Ovary (tissue), 10 donors: ENCODE measurements at places on chromosomes 1 and 21.

DNA sequence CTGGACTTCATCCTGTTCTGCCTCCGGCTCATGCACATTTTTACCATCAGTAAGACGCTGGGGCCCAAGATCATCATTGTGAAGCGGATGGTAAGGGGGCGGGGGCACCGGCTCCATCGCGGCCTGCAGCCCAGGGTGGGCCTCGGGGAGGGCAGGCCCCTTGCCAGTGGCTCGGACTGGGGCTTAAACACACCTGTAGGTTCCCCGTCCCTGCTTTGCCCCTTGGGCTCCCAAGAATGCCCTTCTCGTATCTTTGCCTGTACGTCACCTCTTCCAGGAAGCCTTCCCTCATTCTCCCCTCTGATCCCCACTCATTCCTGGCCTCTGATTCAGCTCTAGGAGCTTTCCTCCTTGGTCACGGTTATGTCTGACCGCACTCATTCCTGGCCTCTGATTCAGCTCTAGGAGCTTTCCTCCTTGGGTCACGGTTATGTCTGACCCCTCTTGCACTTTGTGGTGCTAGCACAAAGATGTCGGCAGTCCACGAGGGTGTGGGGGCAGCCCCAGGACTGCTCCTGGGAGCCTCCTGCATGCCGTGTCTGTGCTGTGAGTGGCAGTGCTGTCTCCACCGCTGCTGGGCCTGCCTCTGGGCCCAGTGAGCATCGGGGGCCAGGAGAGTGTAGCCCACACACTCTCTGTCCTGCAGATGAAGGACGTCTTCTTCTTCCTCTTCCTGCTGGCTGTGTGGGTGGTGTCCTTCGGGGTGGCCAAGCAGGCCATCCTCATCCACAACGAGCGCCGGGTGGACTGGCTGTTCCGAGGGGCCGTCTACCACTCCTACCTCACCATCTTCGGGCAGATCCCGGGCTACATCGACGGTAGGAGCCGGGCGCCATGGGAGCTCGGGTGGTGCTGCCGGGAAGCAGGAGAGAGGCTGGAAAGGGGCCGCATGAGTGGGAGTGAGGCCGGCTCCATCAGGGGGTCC, 49.1 kb upstream of the LRRC3 start:
- no peak for DNase-seq

DNA sequence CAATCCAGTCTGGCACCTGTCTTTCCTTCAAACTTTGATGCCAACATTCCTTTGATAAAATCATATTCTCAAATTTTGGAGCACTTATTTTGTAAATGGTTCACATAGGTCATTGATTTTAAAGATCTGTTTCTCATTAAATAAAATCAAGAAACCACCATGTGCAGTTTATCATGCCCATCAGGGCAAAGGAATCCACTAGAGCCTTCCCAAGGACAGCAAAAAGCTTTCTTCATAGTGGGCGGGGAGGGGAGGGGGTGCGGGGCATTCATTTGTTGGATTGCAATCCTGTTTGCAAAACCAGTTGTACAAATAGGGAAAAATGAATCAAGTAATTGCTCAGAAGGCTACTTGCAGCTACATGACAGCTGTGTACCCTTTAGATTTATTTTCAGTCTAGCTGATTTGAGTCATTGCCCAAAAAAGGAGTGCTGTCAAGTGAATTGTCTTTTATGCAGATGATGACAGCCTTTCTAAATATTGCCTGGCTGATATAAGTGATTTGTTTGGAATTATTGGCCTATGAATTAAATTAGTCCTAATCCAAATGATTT, 23.0 kb downstream of the LRRC8B start:
- DNase-seq = no peak

GRCh38 chr1:183675381-183675780, 22.3 kb upstream of the APOBEC4 start:
- no peak for DNase-seq

DNA sequence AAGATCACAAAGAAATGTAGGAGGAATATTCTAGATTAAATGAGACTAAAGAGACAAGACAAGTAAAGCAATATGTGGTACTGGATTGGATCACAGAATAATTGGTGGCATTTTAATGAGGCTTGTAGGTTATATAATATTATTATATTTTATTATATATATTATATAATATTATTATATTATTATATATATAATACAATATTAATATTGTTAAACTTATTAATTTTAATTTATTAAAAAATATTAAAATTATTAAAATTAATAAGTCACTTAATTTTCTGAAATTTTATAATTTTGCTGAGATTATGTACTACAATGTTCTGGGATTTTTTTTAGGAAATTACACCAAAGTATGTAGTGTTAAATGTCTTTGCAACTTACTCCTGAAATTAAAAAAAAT, 311.9 kb downstream of the COL11A1 start:
- no peak for DNase-seq

DNA sequence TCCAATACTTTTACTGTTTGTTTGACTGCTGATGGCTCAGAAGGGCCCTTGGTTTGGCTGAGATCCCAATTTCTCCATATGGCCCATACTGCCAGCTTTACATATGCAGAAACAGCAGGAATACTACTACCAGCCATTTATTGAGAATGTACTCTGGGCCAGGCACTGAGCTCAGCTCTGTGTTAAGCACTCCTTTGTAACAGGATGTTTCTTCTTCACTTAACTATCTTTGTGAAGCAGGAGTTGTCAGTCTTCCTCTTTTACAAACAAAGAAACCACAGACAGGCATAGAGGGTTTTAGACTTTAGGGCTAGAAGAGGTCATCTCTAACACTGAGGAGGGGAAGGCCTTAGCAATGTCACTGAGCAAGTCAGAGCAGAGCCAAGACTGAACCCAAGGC, 8.3 kb downstream of the HMGCL start:
- no peak for DNase-seq
